ENCODE measurements at places on chromosomes 3 and 15.

- DNase-seq: no peak
Measured at GRCh38 chr3:185657211-185657610, 71.1 kb downstream of the SENP2 start.

- no peak for DNase-seq
Measured at GRCh38 chr3:129245141-129245540, 4.3 kb upstream of the COPG1 start.

GRCh38 chr3:160060409-160061027, 71.9 kb downstream of the IL12A start:
- DNase-seq: no peak

DNA sequence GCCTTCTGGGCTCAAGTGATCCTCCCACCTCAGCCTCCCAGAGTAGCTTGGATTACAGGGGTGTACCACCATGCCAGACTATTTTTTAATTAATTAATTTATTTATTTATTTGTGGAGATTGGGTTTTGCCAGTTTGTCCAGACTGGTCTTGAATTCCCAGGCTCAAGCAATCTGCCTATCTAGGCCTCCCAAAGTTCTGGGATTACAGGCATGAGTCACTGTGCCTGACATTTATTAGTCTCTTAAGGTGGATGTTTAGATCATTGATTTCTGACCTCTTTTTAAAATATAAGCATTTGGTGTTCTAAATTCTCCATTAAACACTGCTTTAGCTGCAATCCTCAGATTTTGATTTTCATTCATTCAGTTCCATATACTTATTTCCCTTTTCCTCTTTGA, 15.6 kb downstream of the FBXW12 start:
- no peak for DNase-seq

DNA sequence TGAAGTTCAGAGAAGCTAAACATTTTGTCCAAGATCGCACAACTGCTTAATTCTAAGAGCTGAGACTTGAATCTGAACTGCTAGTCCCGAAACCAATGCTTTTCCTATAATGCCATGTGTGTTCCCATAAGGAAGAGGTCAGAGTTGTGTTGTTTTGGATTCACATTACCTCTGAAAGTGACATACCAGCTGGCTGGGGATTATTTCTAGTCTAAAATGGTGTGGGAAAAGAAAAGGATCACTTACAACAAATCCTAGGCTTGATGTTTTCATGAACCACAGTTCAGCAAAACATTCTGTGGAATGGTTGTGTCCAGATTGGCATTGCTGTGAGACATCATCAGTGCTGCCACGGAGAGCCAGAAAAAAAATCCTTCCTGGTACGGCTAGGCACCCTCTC, 35.0 kb upstream of the LRRC3B start:
- no peak for DNase-seq

DNA sequence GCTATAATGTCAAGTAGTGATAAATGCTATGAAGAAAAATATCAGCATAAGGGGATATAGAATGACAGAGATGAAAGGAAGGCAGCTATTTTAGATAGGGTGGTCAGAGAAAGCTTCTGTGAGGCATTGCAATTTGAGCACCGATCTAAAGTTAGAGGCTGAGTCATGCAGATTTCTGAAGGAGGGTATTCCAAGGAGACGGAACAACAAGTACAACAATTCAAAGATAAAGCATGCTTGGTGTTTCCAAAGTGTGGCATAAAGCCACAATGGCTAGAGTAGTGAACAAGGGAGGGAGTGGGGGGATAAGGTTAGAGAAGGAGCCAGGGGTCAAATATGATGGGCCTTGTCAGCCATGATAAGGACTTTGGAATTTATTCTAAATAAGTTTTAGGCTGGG, 71.9 kb downstream of the PFN2 start:
- DNase-seq: no peak

GRCh38 chr15:22887157-22887951, 48.9 kb downstream of the NIPA2 start:
- DNase-seq: no peak

GRCh38 chr3:38782148-38782547, 33.9 kb downstream of the SCN10A start:
- DNase-seq: no peak

GRCh38 chr3:56339671-56340070, 128.6 kb downstream of the ERC2 start:
- no peak for DNase-seq

GRCh38 chr15:63582718-63583426, 14.3 kb upstream of the FBXL22 start:
- no peak for DNase-seq

DNA sequence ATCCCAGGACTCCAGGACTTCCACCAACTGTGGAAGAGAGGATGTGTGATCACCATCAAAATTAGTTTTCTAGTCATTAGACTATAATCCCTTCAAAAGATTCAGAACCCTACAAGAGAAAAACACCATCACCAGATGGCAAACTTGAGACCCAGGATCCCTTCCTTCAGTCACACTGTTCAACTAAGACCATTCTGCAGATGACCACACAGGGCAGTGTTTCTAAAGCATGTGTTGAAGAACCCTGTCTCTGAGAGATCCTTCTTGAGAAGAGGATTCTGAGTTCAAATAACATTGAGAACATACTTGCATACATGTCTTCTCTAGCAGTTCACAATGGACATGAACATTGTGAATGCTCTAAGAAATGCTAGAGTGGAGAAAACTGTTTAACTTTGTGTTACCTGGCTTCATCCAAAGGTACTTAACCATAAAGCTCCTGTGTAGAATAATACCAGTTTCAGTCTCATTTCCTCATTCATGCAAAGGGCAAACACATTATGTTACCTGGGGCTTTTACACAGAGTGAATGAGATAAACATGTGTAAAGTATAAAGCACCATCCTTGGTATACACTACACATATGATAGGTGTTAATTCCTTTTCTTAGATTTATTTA, 2.4 kb upstream of the ADGRG7 start:
- no peak for DNase-seq

- DNase-seq: peak; percentile 63
Measured at GRCh38 chr15:90266061-90266431, 574 bp downstream of the NGRN start.

DNA sequence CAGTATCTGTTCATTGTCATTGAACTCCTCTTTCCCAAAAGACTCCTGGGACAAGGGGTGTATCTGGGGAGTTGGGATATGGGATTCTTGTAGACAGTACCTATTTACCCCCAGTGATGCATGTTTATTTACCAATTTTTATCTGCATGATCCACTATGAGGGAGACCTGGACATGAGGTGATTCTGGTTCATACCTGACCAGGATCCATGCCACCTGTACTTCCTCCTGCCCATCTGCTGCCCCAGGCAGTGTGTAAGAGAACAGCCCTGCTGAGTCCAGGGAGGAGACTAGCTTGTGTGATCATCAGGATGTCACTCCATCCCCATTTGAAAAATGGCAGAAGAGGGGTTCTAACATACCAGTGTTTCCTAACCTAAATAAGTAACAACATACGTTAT, 3.1 kb upstream of the TPRG1 start:
- no peak for DNase-seq

DNA sequence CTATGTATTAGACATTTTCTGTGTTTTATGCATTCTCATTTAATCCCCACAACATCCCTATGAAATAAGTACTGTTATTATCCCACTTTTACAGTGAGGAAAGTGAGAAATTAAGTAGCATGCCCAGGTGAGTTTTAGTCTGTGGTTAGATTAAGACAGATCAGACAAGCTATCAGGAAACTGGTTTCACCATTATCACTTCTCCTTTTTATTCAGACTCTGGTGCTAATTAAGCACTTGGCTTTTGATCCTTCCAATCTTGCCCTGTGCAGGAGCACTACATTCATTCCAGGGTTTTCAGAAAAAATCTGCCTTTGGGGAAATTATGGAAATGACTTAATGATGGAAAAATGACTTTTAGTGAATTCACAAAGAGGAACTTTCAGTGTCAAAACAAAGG, 115.2 kb downstream of the TMEM108 start:
- DNase-seq: no peak

- no peak for DNase-seq
Measured at GRCh38 chr3:126345231-126345630, 12.0 kb downstream of the KLF15 start.

Measured in activated CD4-positive, alpha-beta T cell treated with anti-CD3 and anti-CD28 coated beads, Interleukin-2, Interleukin-4, amounts not matched to agents 100 ng/mL and 50 ng/mL, durations not matched to agents 16 hours and 8 hours (primary cell).